ENCODE measurements at places on chromosomes 2 and 18.

DNA sequence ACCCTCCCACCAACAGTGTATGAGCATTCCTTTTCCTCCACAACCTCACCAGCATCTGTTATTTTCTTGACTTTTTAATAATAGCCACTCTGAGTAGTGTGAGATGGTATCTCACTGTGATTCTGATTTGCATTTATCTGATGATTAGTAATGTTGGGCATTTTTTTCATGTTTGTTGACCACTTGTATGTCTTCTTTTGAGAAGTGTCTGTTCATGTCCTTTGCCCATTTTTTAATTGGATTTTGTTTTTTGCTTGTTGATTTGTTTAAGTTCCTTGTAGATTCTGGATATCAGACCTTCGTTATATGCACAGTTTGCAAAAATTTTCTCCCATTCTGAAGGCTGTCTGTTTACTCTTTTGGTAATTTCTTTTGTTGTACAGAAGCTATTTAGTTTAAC is 59.1 kb downstream of the SP100 start:
- H3K27me3 ChIP-seq, result no peaks in the 10 kb centered on the region
- H3K4me1 ChIP-seq, result peaks cover 60% of the 10 kb centered on the region
- H3K36me3 ChIP-seq, result peaks cover 87% of the 10 kb centered on the region
- DNase-seq, result no peak
- peak overlapping the region; percentile 46 for H3K27ac ChIP-seq

DNA sequence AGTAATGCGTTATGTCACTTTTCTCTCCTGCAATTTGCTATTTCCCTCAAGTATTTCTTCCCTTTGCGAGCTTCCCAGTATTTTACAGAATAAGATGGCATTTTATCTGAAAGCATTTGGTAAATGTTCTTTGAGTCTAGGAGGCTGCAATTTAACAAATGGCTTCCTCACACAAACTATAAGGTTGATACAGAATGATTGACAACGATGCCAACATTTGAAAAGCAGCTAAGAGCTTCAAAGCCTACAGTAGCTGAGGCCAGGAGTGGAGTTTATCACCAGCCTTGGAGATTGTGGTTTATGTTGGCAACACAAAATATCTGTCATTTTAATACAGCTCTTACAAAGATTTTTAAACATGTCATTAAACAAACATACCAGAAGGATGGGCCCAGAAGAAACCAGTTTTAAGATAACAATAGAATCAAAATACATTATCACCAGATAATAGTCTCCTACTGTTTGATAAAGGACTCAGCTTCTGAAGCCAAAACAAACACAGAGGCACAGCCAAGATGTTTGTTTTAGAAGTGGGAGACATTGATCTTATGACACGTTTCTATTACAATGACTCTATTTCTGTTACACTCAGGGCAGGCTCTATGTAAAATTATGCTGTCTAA is 711.4 kb upstream of the ACVR2A start:
- no peak overlapping the region for H3K27ac ChIP-seq
- H3K27me3 ChIP-seq, result no peaks in the 10 kb centered on the region
- H3K4me3 ChIP-seq, result no peak overlapping the region
- no peaks in the 10 kb centered on the region for H3K4me1 ChIP-seq
- H3K36me3 ChIP-seq, result no peaks in the 10 kb centered on the region

- no peak overlapping the region for H3K27ac ChIP-seq
- no peak overlapping the region for H3K4me3 ChIP-seq
- H3K27me3 ChIP-seq, result no peaks in the 10 kb centered on the region
These were observed 159.8 kb upstream of the STK17B start for GRCh38 chr2:196331143-196331542.

GRCh38 chr2:72789241-72789640 is 36.6 kb downstream of the EXOC6B start:
- H3K4me1 ChIP-seq, result peaks cover 3% of the 10 kb centered on the region
- H3K4me3 ChIP-seq, result no peak overlapping the region
- DNase-seq, result no peak

DNA sequence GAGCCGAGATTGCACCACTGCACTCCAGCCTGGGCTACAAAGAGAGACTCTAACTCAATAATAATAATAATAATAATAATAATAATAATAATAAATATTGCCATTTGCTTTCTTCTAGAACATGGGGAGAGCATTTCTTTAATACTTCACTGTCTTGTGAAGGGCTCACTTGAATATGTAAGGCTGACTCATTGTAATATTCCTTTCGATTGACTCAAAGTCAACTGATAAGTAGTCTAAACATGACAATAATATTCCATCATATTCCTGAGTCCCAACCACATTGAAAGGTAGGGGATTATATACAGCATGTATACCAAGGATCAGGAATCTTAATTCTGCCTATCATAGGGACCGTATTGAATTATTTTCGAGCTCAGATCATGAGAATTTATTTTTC is 949.2 kb downstream of the DSC3 start:
- H3K27ac ChIP-seq, result no peak overlapping the region
- no peaks in the 10 kb centered on the region for H3K4me1 ChIP-seq
- DNase-seq, result no peak
- H3K36me3 ChIP-seq, result no peaks in the 10 kb centered on the region

Data from activated B cell treated with CpG ODN at 0.5 μM for 24 hours (primary cell).